Fibroblast of pulmonary artery (primary cell): ENCODE measurements at places on chromosomes 11 and 22.

GRCh38 chr11:118201966-118202365 lies 22.8 kb downstream of the JAML start:
- DNase-seq = no peak

- DNase-seq = no peak
Measured at GRCh38 chr11:114250993-114251814, 45.0 kb upstream of the NNMT start.

- DNase-seq = peak; percentile 71
Measured at GRCh38 chr22:42500161-42500835, 19.3 kb downstream of the RRP7A start.

DNA sequence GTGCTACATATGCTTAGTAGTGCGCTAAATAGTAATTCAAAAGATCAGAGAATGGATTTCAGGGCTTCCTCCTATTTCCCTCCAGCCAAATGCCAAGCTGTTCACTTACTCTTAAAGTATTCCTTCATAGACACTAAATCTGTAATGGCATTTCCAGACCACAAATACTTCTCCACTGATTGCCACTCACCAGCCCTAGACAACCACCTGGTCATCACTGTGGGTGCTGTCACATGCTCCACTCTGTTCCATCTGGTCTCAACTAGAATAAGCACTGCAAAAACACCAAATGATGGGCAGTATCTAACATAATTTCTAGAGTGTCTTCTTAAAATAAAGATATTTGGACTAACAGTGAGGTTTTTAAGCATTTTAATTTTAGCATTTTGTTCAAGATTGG lies 341.3 kb downstream of the AASDHPPT start:
- DNase-seq = no peak

DNA sequence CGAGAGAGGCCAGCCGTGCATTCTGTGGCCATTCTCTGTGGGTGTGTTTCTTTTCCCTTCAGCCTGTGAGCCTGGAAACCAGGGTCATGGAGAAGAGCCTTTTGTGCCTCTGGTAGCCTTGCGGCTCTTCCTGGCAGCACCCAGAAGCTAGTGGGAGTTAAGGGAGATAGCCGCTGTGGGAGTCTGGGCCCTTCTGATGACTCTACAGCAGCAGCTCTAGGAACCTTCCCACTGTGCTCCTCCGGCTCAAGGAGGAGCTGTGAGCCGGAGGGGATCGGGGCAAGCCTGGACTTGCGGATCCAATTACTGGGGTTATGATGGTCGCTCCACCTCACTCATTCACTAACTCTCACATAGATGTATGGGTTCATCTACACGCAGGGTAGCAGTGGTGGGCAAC lies 10.5 kb downstream of the GTPBP1 start:
- no peak for DNase-seq

DNA sequence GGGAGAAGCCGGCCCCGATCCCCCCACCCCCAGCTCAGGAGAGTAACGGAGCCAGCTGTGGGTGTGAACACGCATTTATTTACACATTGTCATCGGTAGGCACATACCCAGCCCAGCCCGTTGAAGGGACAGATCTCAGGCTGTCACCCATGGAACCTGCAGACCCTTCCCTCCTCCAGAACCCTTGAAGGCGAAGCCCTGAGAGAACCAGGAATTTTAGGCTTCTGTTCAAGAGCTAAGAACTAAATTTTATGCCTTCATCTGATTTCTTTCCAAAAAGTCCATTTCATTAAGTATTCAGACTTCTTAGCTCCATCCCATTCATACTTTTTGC lies 379 bp upstream of the BRMS1 start:
- DNase-seq = no peak

- DNase-seq = peak; percentile 85
Measured at GRCh38 chr11:19646921-19647320, 65.7 kb upstream of the NAV2 start.

DNA sequence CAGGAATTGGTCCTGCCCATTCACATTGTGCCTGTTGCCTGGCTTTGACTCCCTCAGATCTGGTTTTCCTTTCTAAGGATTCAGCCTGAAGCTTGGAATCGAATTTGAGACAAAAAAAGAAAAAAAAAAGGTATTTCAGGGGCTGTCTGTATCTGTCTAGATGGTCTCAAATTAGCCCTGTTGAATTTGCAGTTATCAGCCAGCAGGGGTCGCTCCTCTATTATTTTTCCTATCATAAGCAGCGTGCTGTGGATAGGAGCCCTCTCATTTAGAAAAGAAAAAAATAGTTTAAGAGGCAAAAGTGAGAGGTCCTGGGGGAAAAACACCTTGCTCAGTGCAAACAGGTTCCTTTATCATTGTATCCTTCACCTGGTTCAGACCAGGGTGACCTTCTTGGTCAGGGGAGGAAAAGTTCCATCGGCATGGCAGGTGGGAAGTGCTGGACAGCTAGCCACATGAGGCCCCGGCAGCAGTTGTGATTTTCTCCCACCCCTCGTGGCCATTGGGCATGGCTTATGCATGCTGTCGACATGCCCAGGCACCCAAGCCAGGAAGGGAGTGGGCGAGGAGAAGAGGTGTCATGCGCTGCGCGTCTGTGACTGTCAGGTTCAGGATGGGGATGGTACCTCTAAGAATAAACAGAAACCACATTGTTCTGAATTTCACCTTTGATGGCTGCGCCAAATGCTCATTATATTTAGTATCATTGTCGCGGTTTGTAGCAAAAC lies 13.1 kb downstream of the OR5AK2 start:
- peak; percentile 42 for DNase-seq

DNA sequence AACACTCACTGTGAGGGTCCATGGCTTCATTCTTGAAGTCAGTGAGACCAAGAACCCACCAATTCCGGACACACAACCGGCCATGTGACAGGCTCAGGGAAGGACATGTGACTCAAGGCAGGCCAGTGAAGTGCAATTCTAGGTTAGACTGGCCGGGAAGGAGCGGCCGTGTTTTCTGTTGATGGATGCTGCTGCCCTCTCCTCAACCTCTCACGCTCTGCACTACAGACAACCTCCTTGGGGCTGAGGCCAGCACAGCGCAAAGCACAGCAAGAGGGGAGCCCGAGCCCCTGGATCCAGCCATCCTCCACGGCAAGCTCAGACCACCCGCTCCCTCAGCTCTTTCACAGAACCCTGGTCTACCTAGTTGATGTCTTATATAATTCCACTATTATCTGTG lies 2.8 kb downstream of the NUDT8 start:
- no peak for DNase-seq

GRCh38 chr11:86991341-86991740 lies 36.1 kb upstream of the FZD4 start:
- no peak for DNase-seq

- DNase-seq = no peak
Measured at GRCh38 chr22:40070701-40071100, 75.9 kb downstream of the FAM83F start.

DNA sequence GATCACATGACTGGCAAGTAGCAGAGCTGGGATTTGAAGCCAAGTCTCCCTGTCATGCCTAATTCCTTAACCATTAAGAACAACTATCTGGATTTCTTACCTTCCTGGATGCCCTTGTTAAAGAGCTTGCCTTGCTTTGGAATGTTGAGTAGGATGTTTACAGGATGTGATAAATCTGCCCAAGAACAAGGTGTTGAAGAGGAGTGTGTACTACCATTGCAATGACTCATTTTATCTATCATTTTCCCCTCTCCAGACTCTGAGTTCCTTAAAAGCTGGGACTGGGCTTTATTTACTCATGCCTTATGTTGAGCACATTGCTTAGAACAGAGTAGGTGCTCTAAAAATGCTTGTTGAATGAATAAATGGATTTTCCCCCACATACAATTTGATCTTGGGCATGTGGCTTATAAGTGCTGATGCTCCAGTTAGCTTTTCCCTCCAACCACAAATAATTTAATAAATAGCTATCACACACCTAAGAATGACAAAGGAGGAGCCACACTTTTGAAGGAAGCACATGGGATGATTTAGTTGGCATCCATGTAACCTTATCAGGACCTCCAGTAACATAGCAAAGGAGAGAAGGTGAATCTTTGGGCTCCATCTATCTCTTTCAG lies 268.6 kb upstream of the SESN3 start:
- peak; percentile 12 for DNase-seq
